ENCODE measurements at places on chromosomes 4 and X. TPM values are rescaled to one million over a fixed set of nuclear protein-coding genes. Genes with fewer than 3 reads are reported as not detected.

DNA sequence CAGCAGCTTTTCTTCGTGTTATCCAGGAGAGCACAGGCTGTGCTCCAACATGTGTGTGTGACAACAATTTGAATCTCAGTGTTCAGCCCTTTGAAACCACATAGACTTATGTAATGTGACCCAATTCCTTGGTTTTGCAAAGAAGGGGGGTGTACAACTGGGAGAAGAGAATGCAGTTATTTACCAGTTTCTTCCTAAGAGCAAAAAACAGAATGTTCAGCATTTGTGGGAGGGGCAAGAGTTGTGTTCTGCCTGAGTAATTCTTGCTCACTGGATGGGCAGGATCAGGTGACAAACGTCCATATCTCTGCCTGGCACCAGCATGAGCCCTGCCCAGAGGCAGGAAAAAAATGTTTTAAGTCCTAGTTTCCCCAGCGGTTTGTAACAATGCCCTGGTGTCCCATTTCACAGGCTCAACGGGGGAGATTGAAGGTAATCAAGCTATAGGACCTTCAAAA lies 72.0 kb downstream of the PRPS1 start:
- DNase-seq: no peak

CT83 gene
- not detected for total RNA-seq

MAGEA12 gene
- not detected for total RNA-seq

GIMD1 gene
- total RNA-seq: not detected

- DNase-seq: peak; percentile 59
Observed at GRCh38 chr4:143381189-143382118, 44.8 kb downstream of the GAB1 start.

CCDC110 gene
- 0.30 TPM for total RNA-seq

DNA sequence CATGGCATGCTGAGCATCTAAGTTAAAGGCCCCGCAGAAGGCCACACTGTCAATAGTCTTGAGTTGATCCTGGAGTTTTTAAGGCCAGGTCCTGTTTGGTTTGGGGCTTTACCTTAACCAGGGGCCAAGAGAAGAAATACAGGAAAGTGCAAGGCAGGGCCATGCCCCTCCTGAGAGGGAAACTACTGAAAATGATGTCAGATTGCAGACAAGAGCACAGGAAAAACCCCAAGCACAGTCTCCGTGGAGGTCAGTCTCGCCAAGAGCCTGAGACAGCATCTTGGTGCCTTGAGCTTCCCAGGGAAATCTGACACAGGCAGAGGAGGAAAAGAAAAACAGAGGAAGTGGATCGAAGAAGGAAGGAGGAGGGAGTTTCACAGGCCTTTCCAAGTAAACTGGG lies 32.2 kb upstream of the GATB start:
- no peak for DNase-seq

GCNA gene
- total RNA-seq: 0.83 TPM

MAGEH1 gene
- 7.0 TPM for total RNA-seq

TCEAL3 gene
- 2.5 TPM for total RNA-seq

- DNase-seq: no peak
Observed at GRCh38 chr4:15149234-15149838, 147.1 kb downstream of the CPEB2 start.

- DNase-seq: no peak
Observed at GRCh38 chr4:123418351-123418931, 21.8 kb downstream of the SPRY1 start.

- DNase-seq: no peak
Observed at GRCh38 chr4:145732001-145732815, 52.3 kb downstream of the C4orf51 start.

GRCh38 chr4:13483768-13484121 lies 395 bp downstream of the RAB28 start:
- DNase-seq: no peak

DNA sequence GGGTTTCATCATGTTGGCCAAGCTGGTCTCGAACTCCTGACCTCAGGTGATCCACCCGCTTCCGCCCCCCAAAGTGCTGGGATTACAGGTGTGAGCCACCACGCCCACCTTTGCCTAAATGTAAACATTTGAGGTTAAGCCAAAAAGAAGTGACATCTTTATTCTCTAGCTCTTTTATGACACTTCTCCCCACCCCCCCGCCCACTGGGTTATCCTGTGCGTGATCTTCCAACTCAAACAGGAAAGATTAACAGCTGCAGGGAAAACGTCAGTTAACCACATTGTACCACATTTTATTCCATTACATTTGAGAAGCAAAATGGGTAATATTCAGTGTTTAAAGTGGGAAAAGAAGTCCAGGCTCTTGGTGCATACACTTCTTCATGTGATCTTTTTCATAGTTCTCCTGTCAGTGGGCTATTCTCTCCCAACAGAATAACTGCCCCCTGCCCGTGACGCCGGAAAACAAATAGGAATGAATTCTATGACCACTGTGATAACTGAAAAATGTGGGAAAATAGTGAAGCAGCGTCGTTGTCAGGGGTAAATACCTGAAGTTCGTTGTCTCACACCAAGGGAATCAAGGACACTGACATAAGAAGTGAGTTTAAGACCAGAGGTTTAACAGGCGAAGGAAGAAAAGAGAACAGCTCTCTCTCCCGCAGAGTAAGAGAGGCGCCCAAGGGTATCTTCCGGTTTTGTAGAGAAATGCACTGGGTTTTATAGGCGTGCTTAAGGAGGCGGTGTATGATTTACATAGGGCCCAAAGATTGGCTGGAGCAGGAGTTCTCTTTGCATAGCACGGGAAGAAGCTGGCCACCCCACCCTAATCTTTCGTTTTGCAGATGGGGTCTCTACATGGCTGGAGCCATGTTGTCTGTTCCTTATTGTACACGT lies 9.7 kb upstream of the SRD5A3 start:
- DNase-seq: no peak

DNA sequence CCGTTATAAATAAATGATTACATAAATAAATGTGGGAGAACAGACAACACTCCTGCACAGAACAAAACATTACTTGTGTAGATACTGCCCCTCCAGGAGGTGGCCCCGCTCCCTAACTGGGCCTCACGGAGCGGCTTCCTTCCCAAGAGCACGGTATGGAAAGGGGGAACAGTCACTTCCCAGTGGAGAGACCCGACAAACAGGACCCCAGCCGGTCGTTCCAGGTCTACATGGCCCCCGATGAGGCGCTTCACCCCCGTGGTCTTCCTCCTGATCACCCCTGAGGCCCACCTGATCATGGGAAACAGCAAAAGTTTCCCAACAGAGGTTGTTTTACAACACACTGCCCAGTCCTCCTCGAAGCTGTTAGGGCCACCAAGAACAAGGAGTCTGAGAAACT lies 6.6 kb upstream of the SLC6A8 start:
- DNase-seq: no peak

GRCh38 chr4:30776921-30777415 lies 56.8 kb downstream of the PCDH7 start:
- DNase-seq: no peak

BEND4 gene
- 0.18 TPM for total RNA-seq

PAK3 gene
- 0.83 TPM for total RNA-seq

- peak; percentile 56 for DNase-seq
Observed at GRCh38 chr4:54658252-54659093, 716 bp downstream of the KIT start.

RASGEF1B gene
- 23.6 TPM for total RNA-seq

- DNase-seq: no peak
Observed at GRCh38 chr4:137559801-137560200, 27.5 kb upstream of the PCDH18 start.

GRCh38 chr4:12110627-12111026 lies 681.9 kb upstream of the HS3ST1 start:
- no peak for DNase-seq

RNF212 gene
- total RNA-seq: 0.25 TPM

CAPN6 gene
- total RNA-seq: 0.28 TPM

DNA sequence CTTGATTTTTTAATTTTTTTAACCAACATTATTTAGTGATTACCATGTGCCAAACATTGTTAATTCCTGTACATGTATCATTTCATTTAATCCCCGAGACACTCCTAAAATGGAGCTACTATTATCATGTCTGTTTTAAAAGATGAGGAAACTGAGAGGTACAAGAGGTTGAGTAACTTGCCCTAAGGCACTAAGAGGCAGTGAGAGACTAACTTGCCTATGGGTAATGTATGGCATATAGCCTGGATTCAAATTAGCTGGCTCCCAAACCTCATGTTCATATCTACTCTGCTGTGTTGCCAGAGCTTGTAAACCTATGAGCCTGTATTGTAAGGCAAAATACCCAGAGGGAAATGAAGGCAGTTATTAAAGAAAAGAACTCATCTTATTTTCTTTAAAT lies 443.6 kb downstream of the IL15 start:
- no peak for DNase-seq

SLC16A2 gene
- total RNA-seq: 65.6 TPM

DNA sequence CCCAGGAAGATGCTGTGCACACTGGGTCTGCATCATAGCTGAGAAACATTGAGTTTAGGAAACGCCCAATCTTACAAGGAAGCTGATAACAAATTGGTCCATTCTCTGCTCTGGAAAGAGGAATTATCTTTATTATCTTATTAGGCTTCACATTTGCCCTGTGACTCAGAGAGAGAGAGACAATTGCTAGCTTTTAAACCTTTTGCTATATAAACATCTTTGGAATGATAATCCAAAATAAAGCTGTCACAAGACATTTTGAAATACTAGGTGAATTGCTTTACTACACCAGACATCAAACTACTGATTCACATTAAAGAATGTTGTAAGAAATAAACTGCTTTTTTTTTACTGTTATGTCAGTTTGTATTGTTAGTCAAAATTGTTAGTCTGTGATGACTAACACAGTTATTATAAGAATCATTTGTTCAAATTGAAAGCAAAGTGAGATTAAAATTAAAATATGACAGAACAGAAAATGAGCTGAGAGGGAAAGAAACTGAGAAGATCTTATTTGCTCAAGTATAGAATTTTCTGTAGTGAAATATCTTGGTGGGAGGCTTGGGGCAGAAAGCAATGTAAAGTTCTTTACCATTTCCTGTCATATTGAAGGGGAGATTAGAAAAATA lies 765.4 kb upstream of the PCDH10 start:
- no peak for DNase-seq

GRCh38 chr4:159142681-159143384 lies 40.0 kb downstream of the RAPGEF2 start:
- no peak for DNase-seq

DNA sequence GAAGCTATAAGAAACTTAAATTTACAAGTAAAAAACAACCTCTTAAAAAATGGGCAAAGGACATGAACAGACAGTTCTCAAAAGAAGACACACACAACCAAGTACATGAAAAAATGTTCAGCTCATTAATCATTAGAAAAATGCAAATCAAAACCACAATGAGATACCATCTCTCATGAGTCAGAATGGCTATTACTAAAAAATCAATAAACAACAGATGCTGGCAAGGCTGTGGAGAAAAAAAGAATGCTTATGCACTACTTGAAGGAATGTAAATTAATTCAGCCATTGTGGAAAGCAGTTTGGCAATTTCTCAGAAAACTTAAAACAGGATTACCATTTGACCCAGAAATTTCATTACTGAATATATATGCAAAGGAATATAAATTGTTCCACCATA lies 666.3 kb upstream of the GRIA3 start:
- no peak for DNase-seq

- no peak for DNase-seq
Observed at GRCh38 chrX:143581240-143581639, 54.7 kb downstream of the SLITRK4 start.

DNA sequence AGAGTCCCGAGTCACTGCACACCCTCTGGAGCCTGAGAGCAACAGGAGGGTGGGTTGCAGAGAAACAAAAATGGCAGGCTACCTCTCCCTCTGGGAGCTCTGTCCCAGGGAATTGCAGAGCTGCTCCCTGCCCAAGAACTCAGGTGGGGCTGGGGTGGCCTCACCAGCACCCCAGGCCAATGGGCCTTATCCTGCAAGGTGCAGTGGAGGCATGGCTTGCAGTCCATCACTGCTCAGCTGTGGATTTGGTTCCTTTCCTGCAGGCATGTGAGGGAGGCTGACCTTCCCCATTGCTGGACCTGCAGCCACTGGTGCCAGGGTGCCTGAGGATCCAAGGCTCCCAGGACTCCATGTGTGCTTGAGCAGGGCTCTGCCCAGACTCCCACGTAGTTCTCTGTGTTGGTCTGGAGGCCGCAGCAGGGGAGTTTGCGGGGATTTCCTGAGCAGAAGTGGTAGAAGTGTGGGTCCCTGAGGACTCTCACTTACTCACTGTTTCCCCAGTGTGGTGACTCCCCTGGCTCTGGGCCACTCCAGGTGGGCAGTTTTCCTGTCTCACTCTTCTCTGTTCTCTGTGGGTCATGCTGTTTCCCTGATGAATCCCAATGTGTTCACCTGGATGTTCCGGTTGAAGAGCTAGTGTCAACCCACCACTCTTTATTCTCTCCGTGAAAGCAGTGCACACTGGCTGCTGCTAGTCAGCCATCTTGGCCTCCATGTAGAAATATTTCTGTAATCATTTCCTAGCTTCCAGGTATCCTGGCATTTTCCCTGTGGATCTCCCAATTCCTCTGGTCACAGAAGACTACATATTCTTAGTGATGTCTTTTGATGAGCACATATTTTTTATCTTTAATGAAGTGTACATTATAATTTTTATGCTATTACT lies 82.3 kb downstream of the ARHGAP24 start:
- no peak for DNase-seq

- DNase-seq: no peak
Observed at GRCh38 chrX:4451591-4451990, 738.1 kb upstream of the PRKX start.

DNA sequence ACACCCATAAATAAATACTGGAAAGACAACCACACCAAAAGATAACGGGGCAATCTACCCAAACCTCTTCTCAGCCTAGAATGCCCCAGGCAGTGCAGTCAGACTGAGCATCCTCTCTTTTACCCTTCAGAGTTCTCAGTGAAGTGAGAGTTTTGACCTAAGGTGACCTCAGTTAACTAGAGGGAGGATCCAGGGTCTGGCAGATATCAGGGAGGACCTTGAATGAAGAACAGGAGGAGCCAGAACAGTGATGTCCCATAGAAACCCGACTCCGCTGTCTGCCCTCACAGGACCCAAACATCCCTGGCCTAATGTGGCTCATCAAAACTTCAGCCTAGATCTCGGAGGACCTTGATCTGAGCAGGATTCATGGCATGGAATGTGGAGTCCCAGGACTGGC lies at the start of gene MAGEB3:
TSS of gene MAGEB3 (plus strand) at position 263 of the 400 bp plus-strand sequence. CDS start 5,268 bp downstream, outside the sequence.
- no peak for DNase-seq

- DNase-seq: no peak
Observed at GRCh38 chrX:111008126-111008525, 87.9 kb upstream of the PAK3 start.

DNA sequence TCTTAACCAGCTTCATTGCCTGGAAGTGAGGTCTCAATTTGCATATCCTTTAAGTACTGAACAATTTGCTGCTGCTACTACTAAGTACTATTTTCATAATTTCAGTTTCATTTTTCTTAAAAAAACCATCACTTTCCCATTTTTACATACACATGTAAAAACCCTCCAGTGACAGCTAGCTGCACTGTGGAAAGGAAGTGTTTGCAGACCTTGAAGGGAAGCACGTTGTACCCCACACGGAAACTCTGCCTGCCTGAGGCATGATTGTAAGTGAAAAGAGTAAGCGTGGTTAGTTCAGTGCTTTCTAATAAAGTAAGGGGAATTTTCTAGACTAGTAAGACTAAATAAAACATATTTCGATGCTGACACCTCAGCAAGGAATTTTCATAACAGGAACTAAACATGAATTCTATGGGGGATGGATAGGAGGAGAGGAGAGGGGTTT lies 103.6 kb downstream of the RAPGEF2 start:
- no peak for DNase-seq

GRCh38 chr4:98290511-98290910 lies 29.3 kb downstream of the RAP1GDS1 start:
- DNase-seq: no peak

TLR6 gene
- total RNA-seq: 1.5 TPM

PF4V1 gene
- total RNA-seq: not detected
